Common myeloid progenitor, CD34-positive (primary cell): ENCODE measurements at places on chromosomes 11 and 22.

- H3K27me3 ChIP-seq: no peaks in the 10 kb centered on the region
- no peaks in the 10 kb centered on the region for H3K4me1 ChIP-seq
- no peaks in the 10 kb centered on the region for H3K36me3 ChIP-seq
- no peak overlapping the region for H3K4me3 ChIP-seq
- H3K27ac ChIP-seq: no peak overlapping the region
Measured at GRCh38 chr11:88231894-88232482, 56.7 kb upstream of the RAB38 start.

GRCh38 chr11:72834905-72835304 is 20.7 kb downstream of the ATG16L2 start:
- H3K27me3 ChIP-seq: no peaks in the 10 kb centered on the region
- no peak overlapping the region for H3K27ac ChIP-seq
- no peaks in the 10 kb centered on the region for H3K4me1 ChIP-seq
- H3K4me3 ChIP-seq: no peak overlapping the region
- DNase-seq: peak; percentile 28
- H3K36me3 ChIP-seq: peaks cover 65% of the 10 kb centered on the region

DNA sequence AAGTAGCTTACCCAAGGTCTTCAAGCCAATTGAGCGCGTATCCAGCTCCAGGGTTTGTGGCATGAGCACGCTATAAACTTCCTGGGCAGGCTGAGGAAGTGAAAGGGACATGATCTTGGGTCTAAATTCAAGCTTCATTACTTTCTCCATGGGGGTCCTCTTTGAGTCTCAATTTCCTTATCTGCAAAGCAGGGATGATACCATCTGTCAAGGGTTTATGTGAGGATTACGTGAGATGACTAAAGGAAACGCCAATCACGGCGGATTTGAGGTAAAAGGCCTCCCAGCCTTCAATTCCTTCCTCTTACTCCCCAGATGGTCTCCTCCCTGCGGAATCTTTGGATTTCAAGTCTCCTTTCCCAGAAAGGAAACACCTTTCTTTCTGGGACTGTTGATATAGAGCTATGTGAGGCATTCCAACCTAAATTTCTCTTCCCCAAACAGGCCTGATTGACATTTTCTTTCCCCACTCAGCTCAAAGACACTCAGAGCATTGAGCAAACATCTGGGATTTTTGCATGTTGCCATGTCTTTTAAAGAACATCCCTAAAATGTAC is 474.4 kb downstream of the INSC start:
- no peak overlapping the region for H3K4me3 ChIP-seq
- no peaks in the 10 kb centered on the region for H3K27me3 ChIP-seq
- H3K36me3 ChIP-seq: no peaks in the 10 kb centered on the region
- no peak for DNase-seq
- no peaks in the 10 kb centered on the region for H3K4me1 ChIP-seq
- no peak overlapping the region for H3K27ac ChIP-seq

DNA sequence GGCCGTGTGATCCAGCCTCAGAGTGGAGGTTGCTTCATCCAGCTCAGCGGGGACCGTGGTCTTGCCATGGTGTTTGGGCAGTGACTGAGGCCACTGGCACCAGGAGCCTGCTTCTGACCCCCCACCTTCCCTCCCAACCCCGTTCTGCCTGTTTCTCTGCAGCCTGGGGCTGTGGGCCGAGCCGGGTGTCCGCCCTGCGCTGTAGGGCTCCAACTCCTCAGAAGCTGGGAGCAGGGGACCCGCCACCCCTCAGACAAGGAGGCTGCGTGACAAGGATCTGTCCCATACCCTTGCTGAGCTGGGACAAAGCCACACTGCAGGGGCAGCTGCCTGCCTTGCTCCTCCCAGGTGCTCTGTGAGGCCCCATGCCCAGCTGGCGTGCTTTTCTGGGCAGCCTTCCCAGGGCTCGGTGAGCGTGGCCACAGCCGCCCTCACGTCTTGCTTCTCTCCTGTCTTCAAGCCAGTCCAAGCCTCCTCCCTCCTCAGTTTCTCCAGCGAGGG is 11.7 kb upstream of the ARFGAP3 start:
- peaks cover 5% of the 10 kb centered on the region for H3K36me3 ChIP-seq
- H3K4me1 ChIP-seq: no peaks in the 10 kb centered on the region
- H3K27me3 ChIP-seq: no peaks in the 10 kb centered on the region
- DNase-seq: no peak
- H3K27ac ChIP-seq: no peak overlapping the region

- H3K4me3 ChIP-seq: no peak overlapping the region
- H3K4me1 ChIP-seq: peaks cover 22% of the 10 kb centered on the region
- no peaks in the 10 kb centered on the region for H3K36me3 ChIP-seq
- DNase-seq: peak; percentile 65
- H3K27ac ChIP-seq: no peak overlapping the region
Measured at GRCh38 chr11:68337399-68337835, 25.0 kb downstream of the LRP5 start.

DNA sequence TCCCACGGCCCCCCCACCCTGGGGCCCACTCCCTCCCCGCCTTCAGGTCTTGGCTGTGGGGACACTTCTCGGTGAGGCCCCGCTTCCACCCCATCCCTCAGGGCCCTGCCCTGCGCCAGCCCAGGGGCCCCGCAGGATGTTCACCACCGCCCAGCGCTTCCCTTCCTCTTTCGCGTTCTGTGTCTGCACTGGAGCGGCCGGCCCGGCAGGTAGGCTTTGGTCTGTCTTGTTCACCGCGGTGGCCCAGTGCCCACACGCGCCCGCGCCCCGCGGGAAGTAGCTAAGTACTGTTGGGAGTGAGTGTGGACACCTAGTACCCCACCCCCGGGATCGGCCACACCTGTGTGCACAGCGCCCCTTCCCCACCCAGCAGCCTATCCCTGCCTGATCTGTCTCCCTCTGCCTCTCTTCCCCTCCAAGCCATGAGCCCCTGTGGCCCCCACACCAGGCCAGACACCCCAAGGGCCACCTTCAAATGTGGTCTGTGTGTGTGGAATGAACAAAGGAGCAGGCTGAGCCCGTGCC is 85.4 kb downstream of the WNT7B start:
- H3K27ac ChIP-seq: no peak overlapping the region
- no peak overlapping the region for H3K4me3 ChIP-seq
- DNase-seq: peak; percentile 42

DNA sequence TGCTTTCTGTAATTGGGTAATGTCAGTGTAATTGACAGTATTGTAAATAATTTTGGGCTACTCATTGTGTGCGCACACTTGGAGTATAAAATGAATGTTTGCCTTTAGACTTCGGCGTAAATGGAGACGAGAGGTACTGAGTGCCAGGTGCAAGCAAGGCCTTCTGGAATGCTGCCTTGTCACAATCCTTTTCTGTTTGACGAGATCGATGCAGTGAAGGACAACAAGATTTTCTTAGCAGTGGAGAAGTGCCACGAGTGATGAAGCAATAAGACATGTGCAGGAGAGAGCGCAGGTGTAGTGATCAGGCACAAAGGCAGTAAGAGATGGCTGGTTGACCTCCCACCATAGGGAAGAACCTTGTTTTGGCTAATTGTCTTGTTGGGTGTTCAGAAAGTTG is 67.5 kb downstream of the DDX10 start:
- no peak overlapping the region for H3K4me3 ChIP-seq
- no peak overlapping the region for H3K27ac ChIP-seq
- peaks cover 4% of the 10 kb centered on the region for H3K36me3 ChIP-seq
- DNase-seq: no peak
- no peaks in the 10 kb centered on the region for H3K4me1 ChIP-seq

DNA sequence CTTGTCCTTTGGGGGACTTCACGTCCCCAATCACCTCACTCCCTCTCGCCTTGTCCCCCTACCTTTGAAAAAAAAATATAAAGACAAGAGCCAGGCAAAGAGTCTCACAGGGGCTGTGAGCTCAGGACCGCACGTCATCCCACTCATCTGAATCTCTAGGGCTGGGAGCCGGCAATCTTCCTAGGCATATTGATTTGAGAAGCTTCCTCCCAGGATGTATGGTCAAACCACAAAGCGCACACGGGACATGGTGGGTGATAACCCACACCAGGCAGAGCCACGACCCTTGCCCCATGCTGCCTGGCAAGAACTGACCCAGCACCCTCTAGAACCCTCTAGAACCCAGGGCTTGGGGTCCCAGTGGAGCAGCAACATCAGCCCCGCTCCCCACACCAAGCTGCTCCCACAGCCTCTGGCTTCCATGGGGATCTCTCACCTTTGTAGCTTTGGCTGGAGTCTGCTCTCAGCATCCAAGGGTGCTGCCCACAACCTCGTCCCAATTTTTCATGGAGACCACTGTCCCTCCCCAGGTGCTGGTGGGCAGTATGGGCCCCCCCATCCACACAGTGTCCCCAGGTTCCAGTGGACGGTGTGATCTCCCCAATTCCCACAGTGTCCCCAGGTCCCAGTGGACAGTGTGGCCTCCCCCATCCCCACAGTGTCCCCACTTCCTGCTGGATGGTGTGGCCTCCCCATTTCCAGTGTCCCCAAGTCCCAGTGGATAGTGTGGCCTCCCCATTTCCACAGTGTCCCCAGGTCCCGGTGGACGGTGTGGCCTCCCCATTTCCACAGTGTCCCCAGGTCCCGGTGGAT is 85.2 kb upstream of the FGF3 start:
- no peaks in the 10 kb centered on the region for H3K36me3 ChIP-seq
- no peaks in the 10 kb centered on the region for H3K27me3 ChIP-seq
- no peak overlapping the region for H3K27ac ChIP-seq
- H3K4me1 ChIP-seq: no peaks in the 10 kb centered on the region
- DNase-seq: peak; percentile 56
- H3K4me3 ChIP-seq: no peak overlapping the region

DNA sequence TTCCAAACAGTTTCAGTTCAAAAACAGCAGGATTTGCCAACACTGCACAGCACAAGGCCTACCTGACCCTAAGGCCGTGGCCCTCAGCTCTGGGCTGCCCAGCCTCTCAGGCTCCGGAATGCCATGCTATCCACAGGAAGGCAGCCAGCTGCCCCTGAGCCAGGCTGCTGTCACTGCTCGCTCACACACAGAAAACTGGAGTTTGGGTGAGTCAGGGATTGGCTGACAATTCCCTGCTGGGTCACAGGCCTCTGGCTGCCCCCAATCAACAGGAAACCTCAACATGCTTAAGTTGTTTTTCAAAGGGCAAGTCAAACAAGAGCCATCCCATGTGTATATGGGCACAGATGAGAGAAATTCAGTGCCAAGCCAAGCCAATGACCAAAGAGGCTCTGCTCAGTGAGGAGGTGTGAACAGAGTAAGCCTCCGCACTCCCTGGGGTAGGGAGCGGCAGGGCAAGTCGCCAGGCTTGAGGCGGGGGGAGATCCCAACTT is 50.2 kb downstream of the RPL27A start:
- no peak for DNase-seq
- no peaks in the 10 kb centered on the region for H3K36me3 ChIP-seq
- no peaks in the 10 kb centered on the region for H3K4me1 ChIP-seq
- H3K27ac ChIP-seq: no peak overlapping the region
- no peaks in the 10 kb centered on the region for H3K27me3 ChIP-seq

DNA sequence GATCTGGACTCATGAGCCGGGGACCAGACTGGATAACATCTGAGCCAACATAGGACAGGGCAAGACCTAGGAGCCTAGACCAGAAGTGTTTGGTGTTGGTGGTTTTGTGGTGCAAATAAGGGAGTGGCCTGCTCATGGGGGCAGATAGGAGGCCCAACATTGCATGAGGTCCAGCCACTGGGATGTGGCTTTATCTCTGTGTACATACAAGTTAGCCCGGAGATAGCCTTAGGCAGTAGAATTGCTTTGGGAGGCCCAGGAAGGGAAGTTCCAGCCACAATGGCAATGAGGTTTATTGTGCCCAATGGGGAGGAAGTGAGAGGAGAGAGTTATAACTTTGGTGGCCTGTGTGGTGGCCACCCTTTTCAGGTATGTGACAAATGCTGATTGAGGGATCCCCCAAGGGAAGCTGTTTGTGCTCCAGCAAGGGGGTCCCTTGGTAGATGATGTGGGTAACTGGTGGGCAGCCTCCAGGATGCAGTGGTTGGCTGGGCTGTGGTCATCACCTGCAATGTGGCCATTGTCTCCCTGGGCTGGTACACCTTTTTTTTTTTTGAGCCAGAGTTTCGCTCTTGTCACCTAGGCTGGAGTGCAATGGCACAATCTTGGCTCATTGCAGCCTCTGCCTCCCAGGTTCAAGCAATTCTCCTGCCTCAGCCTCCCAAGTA is 6.4 kb downstream of the LMO2 start:
- peak; percentile 66 for DNase-seq
- H3K4me3 ChIP-seq: no peak overlapping the region
- peaks cover 97% of the 10 kb centered on the region for H3K4me1 ChIP-seq

DNA sequence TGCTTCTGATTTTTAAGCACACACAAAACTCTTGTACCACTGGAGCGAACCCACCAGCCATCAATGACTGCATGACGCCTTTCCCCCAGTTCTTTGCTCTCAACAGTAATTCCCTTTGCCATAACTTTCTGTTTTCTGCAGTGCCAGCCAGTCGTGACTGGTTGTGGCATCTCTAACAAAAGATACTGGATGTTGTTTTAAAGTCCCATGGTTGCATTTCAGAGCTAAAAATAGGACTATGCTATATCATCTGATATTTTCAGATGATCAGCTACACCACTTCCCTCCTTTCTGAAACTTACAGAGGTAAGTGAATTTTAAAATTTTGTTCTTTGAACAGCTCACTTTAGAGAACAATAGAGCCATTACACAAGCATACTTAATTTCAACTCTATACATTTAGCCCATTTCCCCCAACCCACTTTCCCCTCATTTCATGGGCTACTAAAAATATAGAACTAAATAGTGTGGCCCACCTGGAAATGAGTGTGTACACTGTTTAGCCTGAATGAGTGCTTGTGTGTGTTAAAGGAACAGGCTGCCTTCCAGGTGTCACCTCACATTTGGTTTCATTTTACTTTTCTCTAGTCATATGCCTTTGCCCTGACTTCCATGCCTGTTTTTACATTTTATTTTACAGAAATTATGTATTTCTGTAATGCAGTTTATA is 136.9 kb upstream of the ZC3H12C start:
- H3K27ac ChIP-seq: no peak overlapping the region
- peaks cover 11% of the 10 kb centered on the region for H3K4me1 ChIP-seq
- no peaks in the 10 kb centered on the region for H3K27me3 ChIP-seq
- H3K4me3 ChIP-seq: no peak overlapping the region

DNA sequence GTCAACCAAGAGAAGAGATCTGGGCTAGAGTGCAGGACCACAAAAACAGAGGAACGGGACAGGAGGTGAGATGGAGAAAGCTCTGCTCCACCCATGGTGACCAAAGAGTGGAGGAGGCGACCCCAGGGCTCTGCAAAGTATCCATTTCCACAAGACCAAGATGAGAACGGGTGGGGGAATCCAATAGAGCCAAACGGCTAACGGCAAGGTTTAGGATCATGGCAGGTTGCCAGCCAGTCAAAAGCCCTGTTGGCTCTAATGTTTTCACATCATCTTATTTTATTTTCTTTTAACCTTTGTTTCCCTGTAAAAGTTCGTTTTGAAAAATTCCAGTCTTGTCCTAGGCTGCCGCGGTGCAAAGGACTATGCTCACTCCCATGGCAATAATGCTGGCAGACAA is 52.1 kb upstream of the CHST1 start:
- no peaks in the 10 kb centered on the region for H3K4me1 ChIP-seq
- no peak overlapping the region for H3K27ac ChIP-seq
- H3K4me3 ChIP-seq: no peak overlapping the region

- peaks cover 53% of the 10 kb centered on the region for H3K4me1 ChIP-seq
- no peaks in the 10 kb centered on the region for H3K27me3 ChIP-seq
- H3K4me3 ChIP-seq: peak overlapping the region; percentile 52
- peak; percentile 38 for DNase-seq
- no peaks in the 10 kb centered on the region for H3K36me3 ChIP-seq
Measured at GRCh38 chr11:34300026-34300925, 57.5 kb downstream of the ABTB2 start.

- H3K4me1 ChIP-seq: no peaks in the 10 kb centered on the region
- DNase-seq: no peak
- no peaks in the 10 kb centered on the region for H3K36me3 ChIP-seq
- no peak overlapping the region for H3K4me3 ChIP-seq
- no peaks in the 10 kb centered on the region for H3K27me3 ChIP-seq
Measured at GRCh38 chr11:115590254-115590653, 86.0 kb upstream of the CADM1 start.
